ENCODE measurements at places on chromosomes 7 and 10.

GRCh38 chr10:59562126-59562525 lies 147.5 kb downstream of the SLC16A9 start:
- no peak for DNase-seq

GRCh38 chr7:24591152-24591551 lies 17.9 kb downstream of the PALS2 start:
- no peak for DNase-seq

DNA sequence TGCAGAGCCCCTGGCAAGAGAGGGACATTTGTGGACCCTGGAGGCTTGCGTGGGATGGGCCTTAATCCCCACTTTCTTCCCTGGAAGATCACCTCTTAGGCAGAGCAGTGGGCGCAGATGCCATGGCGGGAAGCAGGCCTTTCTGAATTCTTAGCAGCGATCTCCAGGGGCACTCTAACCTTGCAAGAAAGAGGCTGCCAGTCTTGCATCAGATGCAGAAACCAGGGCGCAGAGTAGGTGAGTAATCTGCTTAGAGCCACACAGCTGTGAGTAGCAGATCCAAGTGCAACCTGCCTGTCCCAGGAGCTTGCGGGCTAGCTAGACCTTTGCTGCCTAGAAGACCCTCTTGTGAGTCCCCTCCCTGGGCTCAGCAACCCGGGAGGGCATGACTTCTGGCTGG lies 40.0 kb downstream of the KCTD7 start:
- no peak for DNase-seq

- DNase-seq: no peak
These were observed 21.1 kb downstream of the CHUK start for GRCh38 chr10:100208276-100208675.

- DNase-seq: no peak
These were observed 602.7 kb downstream of the NXPH1 start for GRCh38 chr7:9036080-9036479.

DNA sequence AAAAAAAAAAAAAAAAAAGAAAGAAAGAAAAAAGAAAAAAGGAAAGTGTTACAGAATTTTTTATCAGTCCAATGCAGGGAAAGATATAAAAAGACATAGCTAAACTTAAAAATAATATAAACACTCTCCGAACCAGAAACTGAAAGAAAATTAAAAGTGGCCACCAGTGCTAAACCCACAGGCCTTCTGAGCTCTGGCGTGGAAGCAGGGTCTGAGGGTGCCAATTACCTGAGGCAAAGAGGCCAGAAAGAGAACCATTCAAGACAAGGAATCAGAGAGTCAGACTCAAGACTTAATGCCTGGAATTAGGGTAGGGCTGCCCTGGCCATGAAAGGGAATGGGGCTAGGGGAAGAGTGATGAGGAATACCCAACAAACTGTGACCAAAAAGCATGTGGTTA lies 36.9 kb upstream of the STARD3NL start:
- no peak for DNase-seq

DNA sequence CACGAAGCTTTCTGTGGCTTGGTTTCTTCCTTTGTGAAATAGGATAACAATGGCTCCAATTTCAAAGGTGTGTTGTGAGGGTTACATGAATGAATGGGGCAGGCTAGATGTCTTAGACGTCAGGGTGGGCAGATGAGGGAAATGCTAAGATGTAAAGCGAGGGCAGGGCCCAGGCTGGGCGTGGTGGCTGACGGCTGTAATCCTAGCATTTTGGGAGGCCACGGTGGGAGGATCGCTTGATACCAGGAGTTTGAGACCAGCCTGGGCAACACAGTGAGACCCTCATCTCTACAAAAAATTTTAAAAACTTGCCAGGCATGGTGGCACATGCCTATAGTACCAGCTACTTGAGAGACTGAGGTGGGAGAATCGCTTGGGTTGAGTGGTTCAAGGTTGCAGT lies 607.7 kb upstream of the FOXK1 start:
- no peak for DNase-seq

DNA sequence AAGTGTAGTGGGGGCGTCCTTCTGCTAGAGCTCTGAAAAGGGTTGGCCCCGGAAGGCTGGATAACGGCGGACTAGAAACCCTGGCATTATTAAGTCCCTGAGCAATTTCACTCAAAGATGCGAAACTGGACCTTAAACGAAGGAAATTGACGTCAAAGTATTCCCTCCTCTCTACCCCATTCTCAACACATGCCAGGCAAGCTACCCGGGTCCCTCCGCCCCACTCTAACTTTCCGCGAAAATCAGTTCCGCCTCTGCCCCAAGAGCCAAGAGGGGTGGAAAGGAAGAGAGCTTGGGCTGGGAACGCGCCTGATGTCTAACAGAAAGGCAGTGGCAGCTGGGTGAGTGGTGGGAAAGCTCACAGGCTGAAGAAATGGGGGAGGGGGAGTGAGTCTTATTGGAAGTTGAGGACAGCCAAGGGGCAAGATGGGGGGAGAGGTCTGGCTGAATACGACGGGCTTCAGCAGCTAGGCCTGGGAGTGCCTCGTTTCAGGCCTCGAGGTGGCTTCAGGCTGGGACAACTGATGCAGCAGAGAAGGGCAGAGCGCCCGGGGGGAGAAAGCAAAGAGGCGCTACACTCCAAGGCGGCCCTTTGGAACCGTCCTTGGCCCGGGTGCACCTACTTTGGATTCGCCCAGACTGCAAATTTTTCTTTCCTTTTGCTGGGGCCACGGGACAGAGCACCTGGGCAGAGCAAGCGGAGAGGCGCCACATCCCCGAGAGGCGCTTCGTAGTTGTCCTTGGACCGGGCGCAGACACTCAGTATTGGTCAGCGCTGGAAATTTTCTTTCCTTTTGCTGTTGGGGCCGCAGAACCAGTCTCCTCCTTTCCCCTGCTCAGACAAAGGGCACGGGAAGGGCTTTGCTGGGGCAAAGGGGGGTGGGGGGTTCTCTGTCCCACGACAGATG lies 2.0 kb upstream of the FEZF1 start:
- DNase-seq: no peak

DNA sequence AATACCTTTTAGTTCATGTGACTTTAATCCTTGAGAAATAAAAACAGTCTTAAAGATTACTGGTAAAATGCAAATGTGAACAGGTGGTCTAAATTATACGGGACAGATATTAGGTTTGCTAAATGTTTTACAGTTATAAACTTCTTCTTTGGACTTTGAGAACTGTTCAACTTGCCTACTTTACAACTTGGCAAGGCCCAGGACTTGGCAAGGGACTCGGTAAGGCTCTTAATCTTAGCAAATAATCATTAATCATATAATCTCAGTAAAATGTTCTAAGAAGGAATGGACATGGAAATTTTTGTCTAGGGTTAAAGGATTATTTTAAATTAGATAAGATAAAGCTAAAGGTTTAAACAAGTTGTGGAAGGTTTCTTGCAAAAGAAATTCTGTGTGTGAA lies 4.8 kb upstream of the UBE2D4 start:
- no peak for DNase-seq

DNA sequence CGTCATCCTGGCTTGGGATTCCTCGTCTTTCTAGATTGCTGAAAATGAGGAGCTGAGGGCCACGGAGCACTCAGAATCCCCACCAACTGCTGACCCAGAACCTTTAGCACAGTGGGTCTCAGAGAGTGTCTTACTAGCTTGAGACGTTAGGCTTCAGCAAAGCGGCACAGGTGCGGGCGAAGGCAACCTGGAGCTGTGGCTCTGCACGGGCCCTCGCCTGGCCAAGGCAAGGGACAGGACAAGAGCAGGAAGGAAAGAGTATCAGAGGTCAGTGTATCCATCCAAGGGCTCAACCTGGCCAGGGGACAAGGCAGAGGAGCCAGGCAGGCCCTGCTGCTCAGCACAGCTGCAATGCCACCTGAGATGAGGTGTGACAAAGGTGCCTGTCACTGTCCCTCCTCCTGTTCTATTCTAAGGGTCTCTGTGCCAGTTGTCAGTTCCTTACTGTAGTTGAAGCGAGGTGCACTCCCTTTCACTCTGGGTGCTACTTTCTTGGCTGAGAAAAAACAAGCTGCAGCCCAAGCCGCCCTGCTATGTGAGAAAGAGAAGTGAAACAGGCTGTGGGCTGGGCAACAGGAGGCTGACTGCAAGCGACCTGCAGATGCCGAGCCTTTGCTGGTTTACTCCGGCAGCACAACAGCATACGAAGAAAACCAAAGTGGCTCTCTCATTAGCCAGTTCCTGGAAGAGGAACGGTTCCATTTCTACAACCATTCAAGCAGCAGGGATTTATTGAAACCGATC lies 33.3 kb upstream of the KDM7A start:
- DNase-seq: no peak

- no peak for DNase-seq
These were observed 39.6 kb downstream of the PPIF start for GRCh38 chr10:79386637-79387465.

DNA sequence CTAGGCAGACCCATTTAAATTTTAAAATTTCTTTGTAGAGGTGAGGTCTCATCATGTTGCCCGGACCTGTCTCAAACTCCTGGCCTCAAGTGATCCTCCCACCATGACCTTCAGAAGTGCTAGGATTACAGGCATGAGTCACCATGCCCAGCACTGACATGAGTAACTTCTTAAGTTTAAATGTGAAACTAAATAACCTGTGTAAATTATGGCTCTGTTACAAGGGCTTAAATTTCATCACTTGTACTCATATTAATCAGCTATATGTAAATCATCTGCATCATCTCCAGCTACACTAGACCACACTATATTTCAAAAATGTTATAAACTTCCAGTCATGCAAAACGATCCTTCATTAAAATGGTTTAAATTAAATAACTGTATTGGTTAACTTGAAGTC lies 56.1 kb downstream of the ATAD1 start:
- DNase-seq: no peak

DNA sequence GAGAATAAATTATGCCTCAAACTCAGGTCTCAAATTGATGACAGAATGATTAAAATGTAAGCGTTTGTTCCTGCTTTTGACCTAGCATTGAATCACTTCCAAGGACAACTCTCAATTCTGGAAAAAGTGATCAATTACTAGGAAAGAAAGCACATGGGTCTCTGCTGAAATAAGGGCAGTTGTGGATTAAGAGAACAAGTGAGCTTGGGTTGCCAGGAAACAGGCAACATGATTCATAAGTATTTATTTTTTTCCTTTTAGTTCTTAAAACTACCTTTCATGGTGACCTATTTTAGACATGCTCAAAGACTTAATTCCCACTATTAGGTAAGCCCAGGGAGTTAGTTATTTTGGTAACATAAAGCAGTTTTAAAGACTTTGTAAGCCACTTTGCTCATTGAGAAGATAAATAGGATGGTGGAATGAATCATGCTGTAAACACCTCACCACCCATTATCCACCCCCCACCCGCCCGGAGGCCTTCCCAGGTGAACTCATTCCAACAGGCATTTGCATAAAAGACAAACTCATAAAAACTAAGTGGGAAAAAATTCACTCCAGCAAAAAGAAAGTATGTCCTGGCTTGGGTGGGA lies 728.3 kb downstream of the SORCS1 start:
- no peak for DNase-seq

DNA sequence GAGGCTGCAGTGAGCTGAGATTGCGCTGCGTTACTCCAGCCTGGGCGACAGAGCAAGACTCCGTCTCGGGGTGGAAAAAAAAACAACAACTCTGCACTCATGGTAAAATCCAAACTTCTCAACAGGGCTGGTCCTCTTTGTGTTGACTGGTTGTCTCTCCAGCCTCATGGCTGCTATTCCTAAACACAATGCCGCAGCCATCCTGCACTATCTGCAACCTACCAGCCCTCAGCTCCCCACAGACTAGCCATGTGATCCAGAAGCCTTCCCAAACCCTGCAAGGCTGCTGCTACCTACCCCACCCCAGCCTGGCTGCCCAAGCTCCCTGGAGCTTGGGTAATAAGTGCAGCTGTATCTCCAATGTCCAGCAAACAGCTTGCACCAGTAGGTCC lies 11.7 kb downstream of the ZYX start:
- no peak for DNase-seq
